Activated CD4-positive, alpha-beta memory T cell treated with anti-CD3 and anti-CD28 coated beads for 36 hours (primary cell): ENCODE measurements at places on chromosomes 1 and 21. TPM values are rescaled to one million over a fixed set of nuclear protein-coding genes. Genes with fewer than 3 reads are reported as not detected.

DNA sequence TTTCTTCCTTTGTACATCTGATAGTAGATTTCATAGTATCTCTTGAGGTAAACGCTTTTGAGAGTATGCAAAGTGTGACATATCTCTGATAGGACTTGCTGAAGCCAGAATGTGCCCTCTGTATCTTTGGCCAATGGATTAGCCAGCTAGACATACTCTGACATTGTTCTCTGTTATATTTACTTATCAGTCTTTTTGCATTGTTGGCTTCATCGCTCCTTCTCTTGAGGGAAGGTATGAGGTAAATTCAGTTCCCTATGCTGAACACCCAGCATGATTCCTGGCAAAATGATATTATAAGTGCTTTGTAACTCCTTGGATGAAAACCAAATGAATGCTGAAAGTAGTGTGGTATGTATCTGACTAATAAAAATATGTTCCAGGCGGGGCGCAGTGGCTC, 163.2 kb upstream of the CACYBP start:
- DNase-seq = no peak
- H3K27me3 ChIP-seq = no peaks in the 10 kb centered on the region
- H3K4me1 ChIP-seq = peaks cover 5% of the 10 kb centered on the region
- H3K4me3 ChIP-seq = no peak overlapping the region
- H3K27ac ChIP-seq = no peak overlapping the region

DNA sequence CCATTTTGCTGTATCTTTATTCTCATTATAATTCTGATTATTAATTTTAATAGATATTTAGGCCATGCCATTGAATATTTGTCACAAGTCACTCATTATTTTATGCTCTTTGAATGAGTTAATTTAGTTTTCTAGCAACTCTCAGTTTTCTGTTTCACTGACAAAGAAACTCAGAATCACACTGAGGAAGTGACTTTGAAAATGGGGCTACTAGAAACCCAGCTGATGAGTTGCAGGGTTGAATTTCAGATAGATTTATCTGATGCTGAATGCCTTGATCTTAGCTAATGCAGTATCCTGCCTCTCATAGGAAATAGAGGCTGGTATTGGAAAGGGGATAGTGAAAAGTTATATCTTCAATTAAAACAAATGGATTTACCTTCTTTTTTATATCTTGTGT, 67.4 kb upstream of the PLA2G4A start:
- H3K4me1 ChIP-seq = no peaks in the 10 kb centered on the region
- no peaks in the 10 kb centered on the region for H3K27me3 ChIP-seq
- H3K4me3 ChIP-seq = no peak overlapping the region
- no peak overlapping the region for H3K27ac ChIP-seq
- no peaks in the 10 kb centered on the region for H3K36me3 ChIP-seq

The CD247 gene
- 105 TPM for total RNA-seq

The SMIM1 gene
- 2.9 TPM for total RNA-seq

The PPOX gene
- total RNA-seq = 30.7 TPM
